Fibroblast of the conjunctiva (primary cell): ENCODE measurements at places on chromosomes 2 and 18.

DNA sequence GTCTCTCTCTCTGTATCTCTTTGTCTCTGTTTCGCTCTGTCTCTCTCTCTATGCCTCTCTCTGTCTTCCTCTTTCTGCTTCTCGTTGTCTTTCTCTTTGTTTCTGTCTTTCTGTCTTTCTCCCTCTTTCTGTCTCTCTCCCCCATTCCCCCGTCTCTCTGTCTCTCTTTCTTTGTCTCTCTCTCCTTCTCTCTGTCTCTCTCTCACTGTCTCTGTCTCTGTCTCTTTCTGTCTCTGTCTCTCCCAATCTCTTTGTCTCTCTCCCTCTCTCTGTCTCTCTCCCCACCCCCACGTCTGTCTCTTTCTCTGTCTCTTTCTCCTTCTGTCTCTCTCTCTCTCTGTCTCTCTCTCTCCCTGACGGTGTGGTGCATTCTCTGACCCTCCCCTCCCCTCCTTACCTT, 71.9 kb upstream of the ZNF516 start:
- no peak for DNase-seq

DNA sequence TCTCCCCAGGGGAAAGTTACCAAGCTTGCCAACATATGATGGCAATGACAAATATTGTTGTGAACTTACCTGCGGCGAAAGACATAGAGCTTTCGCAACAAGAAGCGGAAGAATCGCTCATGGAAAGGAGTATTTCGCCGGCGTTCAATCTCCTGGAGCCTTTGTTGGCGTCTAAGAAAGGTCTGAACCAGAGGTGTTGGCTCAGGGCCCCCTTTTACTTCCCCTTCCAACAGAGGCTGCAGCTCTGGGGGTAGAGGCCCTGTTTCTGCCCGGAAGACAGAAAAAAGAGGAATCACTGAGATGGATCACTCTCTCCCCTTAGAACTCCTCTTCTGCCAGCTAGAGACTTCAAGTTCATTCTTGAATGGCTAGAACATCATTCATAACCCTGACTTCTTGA, 10.8 kb downstream of the GGCX start:
- DNase-seq, result no peak

DNA sequence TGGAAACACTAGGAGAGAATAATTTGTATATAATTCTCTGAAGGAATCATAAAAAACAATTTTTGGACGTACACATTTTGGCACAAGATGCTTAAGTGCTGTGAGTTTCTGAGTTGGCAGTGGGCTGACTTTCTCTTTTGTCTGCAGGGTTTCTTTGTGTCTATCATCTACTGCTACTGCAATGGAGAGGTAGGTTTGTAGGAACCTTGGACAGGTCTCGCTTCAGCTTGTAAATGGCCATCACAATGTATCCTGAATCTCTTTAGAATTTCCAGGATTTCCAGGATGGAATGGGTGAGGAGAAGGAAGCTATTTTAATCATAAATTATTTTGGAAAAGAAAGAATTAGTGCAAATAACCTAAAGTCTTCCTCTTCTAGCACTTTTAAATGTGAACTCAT, 83.9 kb downstream of the PTH2R start:
- no peak for DNase-seq

- DNase-seq, result peak; percentile 75
These were observed at the start of gene ABHD3 for GRCh38 chr18:21704603-21705364. TSS of gene ABHD3 (minus strand) at chr18:21704774. CDS start at chr18:21704665, 109 bp downstream.

- peak; percentile 18 for DNase-seq
These were observed 57.1 kb downstream of the ADCYAP1 start for GRCh38 chr18:961644-962355.

DNA sequence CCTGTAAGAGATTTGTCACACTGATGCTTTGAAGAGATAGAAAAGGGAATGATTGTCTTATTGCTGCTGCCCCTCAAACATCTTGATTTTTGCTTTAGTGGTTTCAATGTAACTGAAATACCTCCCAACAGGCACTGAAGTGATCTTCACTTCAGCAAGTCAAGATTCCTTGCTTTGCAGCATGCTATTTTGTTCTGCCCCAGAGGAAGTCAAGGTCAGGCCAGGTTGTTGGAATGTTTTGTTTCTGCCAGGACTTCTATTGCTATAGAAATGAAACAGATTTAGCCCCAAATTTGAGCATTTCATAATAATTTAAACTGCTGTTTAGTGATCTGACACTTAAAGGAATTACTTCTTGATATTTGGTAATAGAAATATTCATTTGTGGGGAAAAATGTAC, 277.6 kb downstream of the ZNF804A start:
- DNase-seq, result no peak

DNA sequence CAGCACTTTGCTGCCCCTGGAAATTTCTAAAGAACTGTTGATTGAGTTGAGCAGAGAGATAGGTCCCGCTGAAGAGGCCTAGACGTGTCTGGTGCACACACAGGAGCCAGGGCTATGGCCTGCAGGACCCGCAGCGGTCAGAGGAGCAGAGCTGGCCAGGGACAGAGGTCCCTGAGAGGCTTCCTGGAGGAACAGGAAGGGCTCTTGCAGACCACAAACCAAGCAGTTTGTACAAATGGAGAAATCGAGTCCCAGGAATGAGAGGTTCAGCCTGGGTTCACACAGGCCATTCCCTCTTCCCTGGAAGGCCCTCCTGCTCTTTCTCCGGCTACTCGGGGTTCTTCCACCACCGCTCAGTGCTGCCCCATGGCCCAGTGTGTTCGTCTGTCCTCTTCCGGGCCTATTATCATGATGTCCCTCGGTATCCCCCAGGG, 1.2 kb upstream of the BIN1 start:
- DNase-seq, result no peak
